ENCODE measurements at places on chromosomes 12 and 14.

- peak; percentile 97 for DNase-seq
Measured at GRCh38 chr12:116382686-116383530, 105.4 kb upstream of the MED13L start.

DNA sequence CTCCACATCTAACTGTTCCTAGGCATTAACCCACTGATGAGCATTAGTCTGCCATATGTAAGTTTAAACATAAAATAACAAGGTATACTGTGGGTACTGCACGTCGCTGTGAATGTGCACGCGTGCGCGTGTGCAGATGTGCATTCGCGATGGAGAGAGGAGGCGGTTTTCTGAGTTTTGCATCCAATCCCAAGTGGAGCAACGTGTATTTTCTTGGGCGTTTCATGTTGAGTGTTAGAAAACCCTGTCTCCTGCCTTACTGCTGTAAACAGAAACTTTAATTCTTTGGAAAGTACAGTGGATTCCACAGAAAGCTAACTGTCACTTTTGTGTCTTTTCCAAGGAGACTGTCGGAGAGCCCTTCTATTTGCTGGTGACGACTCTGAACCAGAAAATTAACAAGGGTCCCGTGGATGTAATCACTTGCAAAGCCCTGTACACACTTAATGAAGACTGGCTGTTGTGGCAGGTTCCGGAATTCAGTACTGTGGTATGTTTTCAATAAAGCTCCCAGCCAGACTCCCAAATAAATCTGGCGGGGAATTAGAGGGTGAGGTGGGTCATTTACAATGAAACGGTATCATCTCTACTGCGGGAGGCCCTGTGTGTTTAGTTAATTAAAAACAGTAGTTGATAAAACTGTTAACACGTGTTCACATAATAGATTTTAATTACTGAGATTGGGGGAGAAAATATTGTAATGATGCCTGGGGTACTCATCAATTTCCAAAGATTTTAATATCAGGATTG lies 116.5 kb downstream of the PLXNC1 start:
- DNase-seq: no peak

- DNase-seq: no peak
Measured at GRCh38 chr14:22484632-22485031, 104.4 kb downstream of the DAD1 start.

DNA sequence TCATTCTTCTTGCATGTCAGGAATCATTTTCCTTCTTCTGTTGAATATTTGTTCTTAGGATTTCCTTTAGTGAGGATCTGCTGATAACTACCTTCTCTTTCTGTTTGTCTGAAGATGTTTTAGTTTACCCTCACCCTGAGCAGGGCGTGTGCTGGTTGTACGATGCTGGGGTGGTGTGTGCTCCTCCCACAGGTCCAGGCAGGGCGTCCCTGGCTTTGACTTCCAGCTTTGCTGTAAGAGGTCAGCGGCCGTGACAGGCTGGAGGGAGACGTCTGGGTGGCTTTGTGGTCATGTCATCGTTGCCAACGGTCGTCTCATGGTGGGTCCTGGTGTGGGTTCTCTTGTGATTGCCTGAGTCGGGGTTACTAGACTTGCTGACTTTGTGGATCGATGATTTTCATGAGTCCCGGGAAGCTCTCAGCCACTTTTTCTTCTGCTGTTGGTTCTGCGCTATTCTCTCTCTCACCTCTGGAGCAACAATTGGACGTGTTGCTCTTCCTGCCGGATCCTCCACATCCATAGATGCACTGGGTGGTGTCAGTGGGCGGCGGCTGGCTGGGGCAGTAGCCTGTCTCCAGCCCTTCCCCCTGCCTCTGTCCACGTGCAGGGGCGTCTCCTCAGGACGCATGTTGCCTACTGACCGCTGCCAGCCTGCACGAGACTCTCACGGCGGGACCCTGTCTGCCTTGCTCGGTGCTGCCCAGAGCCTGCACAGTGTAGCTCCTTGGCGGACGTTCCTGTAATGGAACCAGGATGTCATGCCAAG lies 8.4 kb downstream of the PACS2 start:
- DNase-seq: no peak

DNA sequence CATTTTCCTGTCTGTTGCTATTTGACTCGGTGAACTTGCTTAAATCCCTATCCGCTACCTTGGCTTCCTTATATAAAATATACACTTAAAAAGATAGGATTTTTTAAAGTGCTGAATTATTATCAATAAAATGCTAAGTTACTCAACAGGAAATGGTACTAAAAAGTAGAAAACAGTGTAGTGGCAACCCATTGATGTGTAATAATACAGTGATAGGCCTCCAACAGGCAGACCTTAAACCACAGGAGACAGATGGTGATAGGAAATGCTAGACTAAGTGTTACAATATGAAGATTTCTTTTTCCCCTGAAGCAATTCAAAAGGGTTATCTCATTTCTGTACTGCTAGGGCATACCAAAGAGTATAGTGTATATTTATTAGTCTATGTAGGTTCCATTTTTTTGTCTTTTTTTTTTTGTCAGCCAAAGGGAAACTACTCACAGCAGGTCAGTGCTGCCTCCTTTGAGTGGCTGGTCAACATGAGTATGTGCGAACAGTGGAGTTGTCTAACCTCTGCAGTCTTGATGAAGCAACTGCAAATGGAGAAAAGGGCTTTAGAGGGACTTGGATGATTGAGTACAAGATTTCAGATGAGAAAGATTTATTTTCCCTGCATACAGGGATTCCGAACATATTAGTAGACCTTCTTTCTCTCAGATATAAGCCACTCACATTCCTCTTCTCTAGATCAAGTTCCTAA lies 183.8 kb downstream of the ACSS3 start:
- no peak for DNase-seq

DNA sequence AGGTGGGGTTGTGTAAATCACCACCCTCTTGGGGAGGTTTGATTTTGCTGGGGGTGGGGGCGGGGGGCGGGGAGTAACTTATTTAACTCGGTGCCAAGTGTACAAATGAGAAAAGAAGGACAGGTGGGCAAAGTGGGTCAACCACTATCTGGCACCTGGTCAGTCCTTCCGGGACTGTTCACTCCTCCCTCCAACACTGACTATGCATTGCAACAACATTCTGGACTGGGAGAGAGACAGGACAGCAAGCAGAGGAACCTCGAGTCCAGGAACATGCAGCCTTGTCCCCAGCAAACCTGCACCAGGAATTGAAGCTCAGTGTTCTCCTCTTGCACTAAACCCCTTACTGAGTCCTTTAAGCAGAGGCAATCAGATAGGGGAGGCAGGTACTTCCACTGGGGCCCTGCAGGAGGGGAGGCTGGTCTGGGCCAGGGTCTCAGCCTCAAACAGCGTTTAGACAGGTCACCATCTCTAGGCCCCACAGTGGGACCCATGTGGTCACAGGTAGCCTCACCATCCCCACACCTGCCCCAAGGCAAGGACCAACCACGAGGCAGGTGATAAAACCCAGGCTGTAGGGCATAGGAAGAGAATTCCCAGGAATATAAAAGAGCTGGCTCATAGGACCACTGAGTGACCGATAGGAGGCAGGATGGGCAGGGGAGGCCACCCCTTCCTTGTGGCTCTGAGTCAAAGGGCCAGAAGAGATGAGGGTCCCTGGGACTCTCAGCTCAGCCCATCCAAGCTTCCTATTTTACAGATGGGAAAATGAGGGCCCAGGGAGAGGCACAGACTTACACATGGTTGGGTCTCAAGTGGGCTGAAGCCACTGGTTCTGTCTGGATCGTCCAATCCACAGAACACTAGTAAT lies 9.8 kb downstream of the CCDC85C start:
- no peak for DNase-seq
